ENCODE measurements at places on chromosomes 16 and 17.

GRCh38 chr17:43702637-43703036 is 40.9 kb upstream of the MEOX1 start:
- no peak for DNase-seq

- no peak for DNase-seq
Observed at GRCh38 chr16:22933173-22933572, 119.2 kb downstream of the HS3ST2 start.

GRCh38 chr17:62854098-62854680 is 46.1 kb upstream of the MARCHF10 start:
- no peak for DNase-seq

GRCh38 chr17:77635176-77635575 is 323.3 kb upstream of the TNRC6C start:
- DNase-seq = no peak

DNA sequence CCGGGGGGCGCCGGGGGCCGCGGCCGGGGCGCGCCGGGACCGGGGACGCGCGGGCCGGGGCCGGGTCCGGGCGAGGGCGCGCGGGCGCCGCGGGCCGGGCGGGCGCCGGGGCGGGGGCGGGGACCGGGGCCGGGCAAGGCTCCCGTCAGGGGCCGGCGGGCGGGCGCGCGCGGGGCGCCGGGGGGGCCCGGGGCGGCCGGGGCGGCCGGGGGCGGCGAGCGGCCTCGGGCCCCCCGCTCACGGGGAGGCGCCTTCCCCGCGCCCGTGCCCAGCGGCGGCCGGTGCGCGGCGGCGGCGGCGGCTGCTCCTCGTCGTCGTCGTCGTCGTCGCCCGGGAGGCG is 563 bp downstream of the ZCCHC14 start:
- no peak for DNase-seq

- no peak for DNase-seq
Observed at GRCh38 chr16:12348733-12349704, 372.5 kb downstream of the SNX29 start.

- no peak for DNase-seq
Observed at GRCh38 chr16:72173997-72174396, 2.0 kb upstream of the PMFBP1 start.

DNA sequence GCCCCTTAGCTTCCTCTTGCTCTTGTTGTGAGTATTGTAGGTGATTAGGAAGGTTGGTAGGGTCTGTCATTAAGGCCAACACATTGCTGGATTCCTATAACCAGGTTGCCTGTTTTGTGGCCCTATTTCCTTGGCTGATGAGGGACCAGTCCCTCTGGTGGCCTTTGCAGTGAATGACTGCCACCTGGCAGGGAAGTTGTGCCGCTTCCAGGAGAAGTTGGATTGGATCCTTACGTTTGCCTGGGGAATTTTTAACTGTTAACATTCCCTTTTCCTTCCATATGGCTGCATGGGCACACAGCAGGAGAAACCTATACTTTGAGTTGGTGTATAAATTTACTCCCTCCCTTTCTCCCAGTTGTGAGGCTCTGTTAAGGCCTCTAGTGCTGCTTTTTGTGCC is 32.4 kb downstream of the LCMT1 start:
- no peak for DNase-seq

GRCh38 chr17:62965174-62965685 is 805 bp upstream of the TANC2 start:
- DNase-seq = peak; percentile 43

- peak; percentile 40 for DNase-seq
Observed at GRCh38 chr17:7997186-7997585, 5.2 kb upstream of the GUCY2D start.

GRCh38 chr16:54585094-54585997 is 298.8 kb upstream of the IRX3 start:
- DNase-seq = no peak

GRCh38 chr17:73138541-73139138 is 26.2 kb upstream of the SSTR2 start:
- DNase-seq = no peak

DNA sequence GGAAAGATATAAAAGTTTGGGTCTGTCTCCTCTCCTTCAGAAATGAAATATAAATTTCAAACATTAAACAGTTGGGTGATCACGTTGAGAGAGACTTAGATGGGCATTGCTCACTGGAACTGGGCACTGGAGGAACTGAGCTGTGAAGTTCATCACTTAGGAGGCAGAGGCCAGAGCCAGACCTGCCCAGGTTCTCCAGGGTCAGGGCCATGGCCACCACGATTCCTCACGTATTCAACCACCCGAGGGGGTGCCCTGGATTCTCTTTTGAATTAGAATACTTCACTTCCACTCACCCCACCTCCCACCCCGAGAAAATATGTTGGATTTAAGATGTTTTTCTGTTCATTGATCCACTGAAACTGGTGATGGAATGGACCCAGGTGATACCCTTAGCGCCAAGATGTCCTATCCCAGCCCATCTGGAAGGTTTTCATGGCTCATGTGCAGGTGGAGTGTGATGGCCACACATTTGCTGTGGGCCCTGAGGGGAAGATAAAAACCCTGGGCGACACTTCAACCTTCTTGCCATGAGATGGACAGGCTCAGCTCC is 6.1 kb downstream of the PRR29 start:
- no peak for DNase-seq

- no peak for DNase-seq
Observed at GRCh38 chr16:85991856-85992255, 92.9 kb downstream of the IRF8 start.

- DNase-seq = no peak
Observed at GRCh38 chr16:84678541-84678940, 21.3 kb upstream of the USP10 start.

DNA sequence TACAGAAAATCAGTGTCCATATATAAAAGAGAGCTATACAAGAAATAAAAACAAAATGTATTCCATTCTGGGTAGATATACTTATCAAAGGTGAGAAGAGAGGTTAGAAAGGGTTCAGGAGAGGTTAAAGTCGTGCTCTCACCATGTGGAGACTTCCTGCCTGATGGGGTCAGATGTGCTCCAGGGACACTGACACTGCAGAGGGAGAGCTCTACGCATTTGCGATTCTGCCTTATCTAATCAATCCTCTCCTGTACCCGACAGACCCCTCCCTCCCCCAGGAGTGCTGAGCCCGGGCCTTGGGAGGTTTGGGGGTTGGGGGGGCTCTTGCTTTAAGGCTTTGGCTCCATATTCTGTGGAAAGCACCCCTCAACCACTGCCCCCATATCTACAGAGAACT is 16.6 kb upstream of the SLC5A11 start:
- DNase-seq = no peak

DNA sequence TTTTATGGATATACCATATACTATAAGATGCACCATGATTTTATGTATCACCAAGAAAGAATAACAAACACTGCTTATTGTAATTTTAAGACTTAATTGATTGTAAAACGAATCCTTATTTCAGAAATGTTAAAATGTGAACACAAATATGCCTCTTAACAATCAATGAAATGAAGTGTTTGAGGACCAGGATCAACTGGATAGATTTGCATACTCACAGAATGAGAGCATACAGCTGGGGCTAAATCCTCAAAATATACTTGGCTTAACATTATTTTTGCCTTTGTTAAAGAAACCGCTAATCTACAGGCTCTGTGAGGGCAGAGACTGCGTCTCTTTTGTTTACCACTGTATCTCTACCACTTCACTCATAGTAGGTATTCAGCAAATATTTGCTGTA is 93.6 kb downstream of the SPACA3 start:
- DNase-seq = no peak

DNA sequence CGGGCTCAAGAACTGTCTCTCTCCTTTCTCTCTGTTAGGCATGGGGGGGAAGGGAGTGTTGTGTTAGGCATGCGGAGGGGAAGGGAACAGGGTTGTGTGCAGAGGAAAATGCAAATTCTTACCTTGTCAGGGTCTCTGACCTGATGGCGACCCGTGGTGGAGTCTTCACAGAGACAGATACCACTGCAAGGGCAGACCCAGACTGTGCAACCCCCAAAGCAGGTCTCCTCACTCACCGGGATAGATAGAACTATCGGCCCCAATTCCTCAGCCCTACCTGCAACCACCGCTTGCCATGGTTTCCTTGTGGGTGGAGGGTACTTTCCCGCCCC is 9.6 kb upstream of the MPP2 start:
- no peak for DNase-seq

DNA sequence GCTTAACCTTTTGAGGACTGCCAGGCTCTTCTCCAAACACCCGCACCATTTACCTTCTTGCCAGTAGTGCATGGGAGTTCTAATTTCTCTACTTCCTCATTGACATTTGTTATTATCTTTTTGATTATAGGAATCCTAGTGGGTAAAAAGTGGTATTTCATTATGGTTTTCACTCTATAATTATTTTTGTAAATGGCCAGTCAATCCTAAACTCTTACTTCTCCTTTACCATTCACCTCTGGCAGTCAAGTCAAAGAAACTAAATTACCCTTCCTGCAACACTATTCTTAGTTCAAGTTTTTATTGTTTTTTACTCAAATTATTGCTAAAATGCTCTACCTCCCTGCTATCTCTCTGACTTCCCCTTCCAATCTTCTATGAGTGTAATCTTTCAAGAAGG is 29.8 kb upstream of the ANKFY1 start:
- no peak for DNase-seq

DNA sequence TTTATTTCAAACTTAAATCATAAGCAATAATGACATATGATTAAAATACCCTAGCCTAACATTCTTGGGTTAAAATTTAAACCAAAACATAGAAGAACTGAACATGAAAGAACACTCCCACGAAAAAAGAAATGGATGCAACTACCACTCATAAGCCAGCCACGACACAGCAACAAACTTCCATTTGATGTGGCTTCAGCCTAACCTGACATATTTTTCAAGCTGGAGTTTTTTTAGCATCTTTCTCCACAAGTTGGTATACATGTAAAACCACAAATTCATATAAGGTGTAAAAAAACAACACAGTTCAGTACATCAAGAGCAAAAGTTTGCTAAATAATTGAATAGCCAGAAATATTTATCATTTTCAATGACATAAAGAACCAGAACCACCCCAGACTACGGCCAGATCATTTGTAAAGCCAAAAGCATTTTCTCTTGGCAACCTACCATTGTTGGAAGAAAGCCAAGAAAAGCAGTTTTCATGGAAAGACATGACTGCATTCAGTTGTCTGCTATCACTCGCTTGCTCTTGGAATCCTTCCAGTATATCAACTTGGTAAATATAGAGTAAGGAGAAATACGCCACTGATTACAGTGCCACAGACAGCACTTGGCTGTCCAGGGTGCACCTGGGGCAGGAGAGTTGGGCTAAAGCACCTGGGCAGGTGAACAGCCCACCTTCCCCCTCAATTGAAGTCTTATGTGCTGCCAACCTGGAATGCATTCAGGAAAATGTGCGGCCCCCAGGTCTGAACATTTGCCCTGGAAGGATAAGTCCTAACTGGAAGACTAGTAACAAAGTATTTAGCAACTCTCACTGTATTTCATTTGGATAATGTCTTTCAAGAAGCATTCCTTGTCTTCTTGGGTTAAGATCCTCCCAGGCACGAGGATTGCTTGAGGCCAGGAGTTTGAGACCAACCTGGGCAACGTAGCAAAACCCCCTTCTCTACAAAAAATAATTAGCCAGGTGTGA is 60.5 kb downstream of the CREBBP start:
- no peak for DNase-seq

- DNase-seq = no peak
Observed at GRCh38 chr16:85515830-85516397, 97.2 kb upstream of the GSE1 start.

DNA sequence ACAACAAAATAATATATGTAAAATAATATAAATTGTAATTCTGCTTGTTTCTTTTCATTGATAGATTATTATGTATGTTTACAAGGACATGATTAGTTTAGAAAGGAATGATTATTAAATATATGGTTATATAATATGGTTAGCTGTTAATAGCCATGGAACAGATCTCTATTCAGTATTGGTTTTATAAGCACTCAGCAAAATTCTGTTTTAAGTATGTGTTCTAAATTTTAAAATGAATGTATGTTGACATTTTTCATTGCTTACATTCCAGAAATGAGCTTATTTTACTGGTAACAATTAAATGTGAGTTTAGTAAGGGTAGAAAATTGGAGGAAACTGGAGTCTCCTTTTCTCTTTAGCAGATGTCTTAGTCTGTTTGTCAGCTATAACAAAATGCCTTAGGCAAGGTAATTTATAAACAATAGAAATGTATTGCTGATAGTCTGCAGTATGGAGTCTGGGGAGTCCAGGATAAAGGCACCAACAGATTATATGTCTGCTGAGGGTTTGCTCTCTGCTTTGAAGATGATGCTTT is 45.4 kb downstream of the NFAT5 start:
- no peak for DNase-seq

DNA sequence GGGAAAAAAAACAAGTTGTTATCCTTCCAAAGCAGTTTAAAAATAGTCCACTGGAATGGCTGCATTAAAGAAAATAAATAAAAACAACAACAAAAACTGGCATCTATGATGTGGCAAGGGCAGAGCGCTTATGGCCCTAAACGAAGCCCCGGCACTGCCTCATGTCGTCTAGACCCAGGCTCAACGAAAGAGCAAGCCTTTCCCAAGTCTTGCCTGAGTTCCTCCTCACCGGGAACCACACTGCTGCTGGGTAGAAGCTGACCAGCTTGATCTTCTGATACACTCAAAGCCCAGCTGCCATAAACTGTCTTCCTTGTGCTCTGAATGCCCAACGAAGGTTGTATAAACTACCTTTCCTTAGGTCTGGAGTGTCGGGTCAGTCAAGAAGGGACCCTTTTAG is 37.0 kb downstream of the NDEL1 start:
- DNase-seq = no peak

- no peak for DNase-seq
Observed at GRCh38 chr16:61823326-61823725, 212.9 kb downstream of the CDH8 start.

DNA sequence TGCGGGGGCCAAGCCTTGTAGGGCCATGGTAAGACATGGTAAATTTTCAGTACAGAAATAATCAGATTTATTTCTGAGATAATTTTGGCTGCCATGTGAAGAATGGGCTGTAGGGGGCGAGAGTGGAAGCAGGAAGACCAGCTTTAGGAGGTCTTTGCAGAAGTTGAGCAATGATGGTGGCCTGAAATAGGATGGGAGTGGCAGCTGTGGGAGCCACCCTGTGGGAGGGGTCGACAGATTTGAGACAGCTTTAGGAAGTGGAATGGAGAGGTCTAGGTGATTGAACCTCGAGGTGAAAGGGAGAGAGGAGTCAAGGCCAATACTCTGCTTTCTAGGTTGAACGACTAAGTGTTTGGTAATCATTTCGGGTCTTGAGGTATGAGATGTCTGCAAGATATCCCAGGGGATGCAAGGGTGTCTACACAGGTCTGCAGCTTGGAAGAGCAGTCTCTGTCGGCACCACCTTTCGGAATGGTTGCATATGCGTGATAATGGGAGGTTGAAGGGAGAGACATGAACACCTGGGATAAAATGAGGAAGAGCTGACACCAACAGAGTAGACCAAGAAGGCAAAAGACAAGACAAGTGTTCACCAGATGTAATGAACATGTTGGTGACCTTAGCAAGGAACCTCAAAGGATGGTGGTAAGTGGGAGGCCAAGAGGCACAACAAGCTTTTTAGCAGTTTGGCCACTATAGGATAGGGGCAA is 4.2 kb upstream of the ATXN7L3 start:
- peak; percentile 61 for DNase-seq

DNA sequence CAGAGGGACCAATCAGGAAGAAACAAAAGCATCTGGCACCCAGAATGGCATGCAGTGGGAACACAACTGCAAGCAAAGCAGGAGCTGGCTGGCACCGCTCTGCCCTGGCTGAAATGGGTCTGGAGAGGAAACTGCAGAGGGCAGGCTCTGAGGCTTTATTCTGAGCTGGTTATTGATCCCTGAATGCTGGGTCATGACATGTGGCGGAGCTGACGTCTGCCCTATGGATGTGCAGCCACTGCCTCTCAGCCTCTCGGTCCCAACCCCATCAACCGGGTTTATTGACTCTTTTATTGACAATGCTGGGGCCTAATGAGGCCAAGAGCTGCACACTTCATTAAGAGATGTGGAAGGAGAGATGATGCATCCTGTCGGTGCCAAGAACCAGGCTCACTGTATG is 3.9 kb upstream of the SKAP1 start:
- DNase-seq = no peak
